ENCODE measurements at places on chromosomes 3 and 15.

DNA sequence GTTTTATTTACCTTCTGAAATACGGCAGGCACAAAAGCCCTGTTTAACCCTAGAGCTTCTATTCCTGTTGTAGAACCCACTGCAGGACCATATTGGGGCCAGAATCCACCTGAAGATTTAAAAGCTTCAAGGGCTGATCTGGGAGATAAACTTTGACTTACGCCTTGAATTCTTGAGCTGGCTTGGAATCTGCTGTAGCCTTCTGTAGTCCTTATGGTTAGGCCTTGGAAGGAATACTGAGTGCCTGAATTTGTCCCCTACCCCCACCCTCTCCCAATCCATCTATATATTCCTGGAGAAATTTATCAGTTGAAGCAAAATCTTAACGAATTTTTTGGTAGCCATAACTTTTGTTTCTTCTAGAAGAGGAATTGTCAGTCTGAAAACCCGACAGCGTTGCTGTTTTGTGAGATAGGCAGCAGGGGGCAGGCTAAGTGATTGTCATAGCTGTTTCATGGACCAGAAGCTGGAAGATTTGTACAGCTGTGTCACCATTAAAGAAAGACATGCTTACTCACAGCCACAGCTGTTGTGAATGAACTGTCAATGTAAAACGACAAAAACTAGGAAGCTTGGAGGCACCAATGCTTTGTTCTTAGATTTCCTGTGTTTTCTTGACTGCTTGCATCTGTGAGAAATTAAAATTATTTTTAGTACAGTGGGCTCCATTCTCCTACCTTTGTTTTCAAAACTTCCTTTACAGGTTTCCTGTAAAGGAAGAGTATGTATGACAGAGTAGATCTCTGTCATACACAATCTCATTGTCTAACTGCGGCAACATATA, 12.8 kb downstream of the LXN start:
- DNase-seq = peak; percentile 26

- DNase-seq = no peak
These were observed 1.5 kb downstream of the CCK start for GRCh38 chr3:42264399-42265058.

- no peak for DNase-seq
These were observed 3.5 kb upstream of the SPTBN5 start for GRCh38 chr15:41897363-41897799.

DNA sequence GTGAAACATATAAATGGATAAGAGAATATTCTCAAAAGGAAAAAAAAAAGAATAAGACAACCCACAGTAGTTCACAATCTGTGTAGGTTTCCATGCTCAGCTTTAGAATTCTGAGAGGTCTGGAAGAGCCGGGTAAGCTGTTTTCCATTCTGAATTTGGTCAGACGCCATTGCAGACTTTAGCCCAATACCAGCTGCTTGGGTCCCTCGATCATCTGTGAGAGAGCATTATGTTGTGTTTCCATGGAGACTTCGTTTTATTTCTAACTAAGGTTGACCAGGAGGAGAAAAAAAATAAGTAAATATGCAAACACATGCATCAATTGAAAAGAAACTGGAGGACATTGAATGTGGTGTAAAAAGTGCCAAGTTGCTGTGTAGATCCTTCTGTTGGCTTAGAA, 25.5 kb downstream of the KCNAB1 start:
- DNase-seq = no peak

GRCh38 chr15:25700916-25701315, 162.2 kb downstream of the ATP10A start:
- no peak for DNase-seq

- no peak for DNase-seq
These were observed 2.2 kb upstream of the HES1 start for GRCh38 chr3:194133661-194134230.

DNA sequence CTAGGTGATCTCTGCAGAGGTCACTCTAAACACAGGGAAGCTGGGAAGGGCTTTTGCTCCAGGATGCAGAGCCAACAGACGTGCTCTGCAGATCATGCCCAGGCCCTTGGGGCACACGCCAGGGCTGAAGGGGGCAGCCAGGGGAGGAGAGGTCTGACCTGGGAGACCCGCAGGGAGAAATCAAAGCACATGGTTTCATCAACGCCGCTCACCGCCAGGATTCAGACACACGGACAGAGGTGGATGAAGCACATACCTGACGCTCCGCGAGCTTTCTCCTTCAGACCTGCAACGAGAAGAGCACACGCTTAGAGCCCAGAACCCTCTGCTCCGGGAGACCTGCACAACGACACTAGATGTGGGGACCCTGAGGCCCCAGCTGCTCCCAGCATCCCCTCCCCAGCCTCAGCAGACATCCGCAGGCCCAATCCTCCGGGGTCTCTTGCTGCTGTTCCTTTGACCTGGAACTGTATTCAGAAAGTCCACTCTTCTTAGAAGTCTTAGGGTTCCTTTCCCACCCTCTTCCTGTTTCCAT, 90.7 kb upstream of the IQSEC1 start:
- no peak for DNase-seq

- DNase-seq = no peak
These were observed 689.6 kb upstream of the NECTIN3 start for GRCh38 chr3:110381992-110382391.

DNA sequence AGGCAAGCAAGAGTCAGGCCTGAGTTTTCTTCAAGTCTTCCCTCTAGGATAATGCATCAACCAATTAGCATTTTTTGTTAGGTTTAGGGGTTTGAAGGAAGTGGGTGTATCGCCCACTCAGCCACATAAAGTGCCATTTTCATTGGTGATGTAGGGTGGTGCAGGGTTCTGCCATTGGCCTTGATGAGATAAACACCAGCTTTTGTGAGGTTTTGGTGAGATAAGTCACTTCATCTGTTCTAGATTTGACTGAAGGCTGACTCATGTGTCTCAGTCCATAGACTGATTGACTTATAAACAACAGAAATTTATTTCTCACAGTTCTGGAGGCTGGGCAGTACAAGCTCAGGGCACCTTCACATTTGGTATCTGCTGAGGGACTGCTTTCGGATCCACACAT, 84.5 kb upstream of the C3orf80 start:
- DNase-seq = no peak

- no peak for DNase-seq
These were observed 237.7 kb upstream of the AGTR1 start for GRCh38 chr3:148459931-148460513.

Measured in T-helper 9 cell (primary cell).